ENCODE measurements at places on chromosomes 6 and 20.

GRCh38 chr6:168148231-168148849 is 69.3 kb upstream of the FRMD1 start:
- no peak for DNase-seq

DNA sequence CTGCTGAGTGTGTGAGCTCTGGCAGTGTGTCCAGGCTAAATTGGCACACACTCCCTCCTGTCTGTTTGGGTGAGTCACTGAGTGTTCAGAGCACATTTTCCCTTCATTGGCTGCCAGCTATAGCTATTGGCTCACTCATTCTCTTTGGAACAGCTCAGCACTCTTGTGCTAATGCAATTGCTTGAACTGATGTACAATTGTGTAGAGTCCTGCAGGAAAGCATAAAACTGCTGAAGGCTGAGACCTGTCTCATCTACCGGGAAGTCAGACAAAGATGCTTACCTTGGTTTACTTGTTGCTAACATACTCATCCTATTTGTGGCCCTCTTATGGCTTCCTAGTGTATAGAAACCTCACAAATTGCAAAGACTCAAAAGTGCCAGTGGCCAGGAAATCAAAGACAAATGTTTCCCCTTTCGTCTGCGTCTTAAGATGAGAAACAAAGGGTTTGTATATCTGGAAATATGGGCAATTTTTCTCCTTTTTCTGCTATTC is 351.0 kb downstream of the BCKDHB start:
- no peak for DNase-seq

GRCh38 chr6:39867592-39867991 is 66.7 kb downstream of the MOCS1 start:
- no peak for DNase-seq

- no peak for DNase-seq
Measured at GRCh38 chr20:48843057-48843806, 15.4 kb upstream of the PREX1 start.

DNA sequence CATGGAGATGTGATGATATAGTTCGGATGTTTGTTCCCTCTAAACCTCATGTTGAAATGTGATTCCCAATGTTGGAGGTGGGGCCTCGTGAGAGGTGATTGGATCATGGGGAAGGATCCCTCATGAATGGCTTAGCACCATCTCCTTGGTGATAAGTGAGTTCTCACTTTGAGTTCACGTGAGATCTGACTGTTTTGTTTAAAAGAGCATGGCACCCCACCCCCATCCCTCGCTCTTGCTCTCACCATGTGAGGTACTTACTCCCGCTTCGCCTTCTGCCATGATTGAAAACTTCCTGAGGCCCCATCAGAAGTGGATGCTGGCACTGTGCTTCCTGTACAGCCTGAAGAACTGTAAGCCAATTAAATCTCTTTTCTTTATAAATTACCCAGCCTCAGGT is 10.9 kb downstream of the SLC32A1 start:
- DNase-seq: no peak

- no peak for DNase-seq
Measured at GRCh38 chr6:32665661-32666060, 796 bp downstream of the HLA-DQB1 start.

DNA sequence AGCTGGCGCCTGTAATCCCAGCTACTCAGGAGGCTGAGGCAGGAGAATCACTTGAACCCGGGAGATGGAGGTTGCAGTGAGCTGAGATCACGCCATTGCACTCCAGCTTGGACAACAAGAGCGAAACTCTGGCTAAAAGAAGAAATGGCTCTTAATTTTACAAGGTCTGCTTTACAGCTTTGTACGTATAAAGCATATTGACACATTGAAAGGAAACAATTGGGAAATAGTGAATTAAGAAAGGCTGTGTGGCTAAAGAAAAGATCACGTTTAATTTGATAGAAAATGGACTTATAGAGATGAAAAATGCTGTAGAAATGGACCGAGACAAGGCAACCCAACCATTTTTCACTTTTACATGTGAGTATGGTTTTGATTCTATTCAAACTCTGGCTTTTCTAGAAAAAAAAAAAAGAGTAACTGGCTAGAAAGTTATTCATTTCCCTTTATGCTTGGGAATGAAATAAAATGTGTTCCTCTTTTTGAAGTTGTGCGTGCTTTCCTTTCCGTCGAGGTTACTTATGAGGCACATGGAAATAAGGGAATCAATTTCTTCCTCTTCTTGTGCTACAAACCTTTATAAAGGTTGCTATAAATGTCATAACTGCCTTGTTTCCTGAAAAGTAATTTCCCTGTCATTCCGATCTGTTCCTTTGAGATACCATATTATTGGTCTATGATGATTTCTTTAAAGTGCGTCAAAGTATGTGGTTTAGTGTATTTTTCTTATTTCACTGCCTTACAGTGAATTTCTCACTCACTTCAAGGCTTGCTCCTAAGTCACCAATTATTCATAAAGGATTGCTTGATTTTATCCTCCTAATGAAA is 29.4 kb downstream of the PFDN4 start:
- DNase-seq: no peak

DNA sequence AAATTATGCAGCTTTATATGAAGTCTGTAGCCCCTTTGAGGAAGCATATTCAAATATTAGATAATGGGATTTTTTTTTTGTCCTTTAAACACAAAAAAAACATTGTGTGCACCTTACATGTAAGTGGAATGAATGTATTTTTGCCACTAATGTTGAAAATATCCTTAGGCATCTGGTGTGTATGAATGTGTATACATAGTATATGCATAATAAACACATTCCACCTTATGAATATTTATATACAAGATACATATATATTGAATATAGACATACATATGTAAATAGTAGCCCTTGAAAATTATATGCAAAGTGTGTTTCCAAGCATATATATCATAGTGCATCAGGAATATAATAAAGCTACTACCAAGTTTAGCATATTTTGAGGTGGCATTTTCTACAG is 94.8 kb downstream of the SOBP start:
- DNase-seq: no peak
